Cerebellar nuclear complex (tissue), 1 donor: ENCODE measurements at places on chromosomes 16 and 17.

GRCh38 chr16:23673971-23674614 lies 4.6 kb upstream of the PLK1 start:
- DNase-seq: no peak

GRCh38 chr17:7858522-7858810 lies 663 bp downstream of the CYB5D1 start:
- DNase-seq: no peak

- no peak for DNase-seq
Observed at GRCh38 chr17:28057731-28058246, 15.3 kb downstream of the NLK start.

- DNase-seq: no peak
Observed at GRCh38 chr16:86432691-86433090, 77.6 kb upstream of the FOXF1 start.

GRCh38 chr17:2259769-2260536 lies 43.6 kb downstream of the SMG6 start:
- no peak for DNase-seq

DNA sequence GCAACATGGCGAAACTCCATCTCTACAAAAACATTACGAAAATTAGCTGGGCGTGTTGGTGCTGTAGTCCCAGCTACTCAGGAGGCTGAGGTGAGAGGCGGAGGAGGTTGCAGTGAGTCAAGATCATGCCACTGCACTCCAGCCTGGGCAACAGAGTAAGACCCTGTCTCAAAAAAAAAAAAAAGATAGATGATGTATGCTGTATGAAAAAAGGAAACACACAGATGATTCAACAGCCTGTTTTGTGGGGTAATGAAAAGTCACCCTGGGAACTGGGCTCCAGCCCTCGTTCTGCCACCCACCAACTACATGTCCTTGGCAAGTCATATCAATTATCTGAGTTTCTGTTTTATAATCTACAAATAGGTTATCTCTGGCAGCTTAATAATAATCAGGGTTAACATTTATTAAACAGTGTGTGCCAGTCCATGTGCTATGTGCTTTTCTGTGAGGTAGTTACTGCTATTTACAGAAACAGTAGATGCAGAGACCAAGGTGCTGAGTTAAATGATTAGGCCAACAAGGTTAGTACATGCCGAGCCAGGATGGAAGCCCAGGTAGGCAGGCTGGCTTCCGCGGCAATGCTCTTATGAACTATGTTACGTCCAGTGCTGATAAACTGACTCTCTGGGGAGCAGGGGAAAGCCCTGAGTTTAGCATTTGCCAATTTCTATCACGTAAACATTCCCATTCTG lies 1.1 kb downstream of the G6PC1 start:
- DNase-seq: no peak

GRCh38 chr16:66129196-66129595 lies 237.3 kb upstream of the CDH5 start:
- no peak for DNase-seq

DNA sequence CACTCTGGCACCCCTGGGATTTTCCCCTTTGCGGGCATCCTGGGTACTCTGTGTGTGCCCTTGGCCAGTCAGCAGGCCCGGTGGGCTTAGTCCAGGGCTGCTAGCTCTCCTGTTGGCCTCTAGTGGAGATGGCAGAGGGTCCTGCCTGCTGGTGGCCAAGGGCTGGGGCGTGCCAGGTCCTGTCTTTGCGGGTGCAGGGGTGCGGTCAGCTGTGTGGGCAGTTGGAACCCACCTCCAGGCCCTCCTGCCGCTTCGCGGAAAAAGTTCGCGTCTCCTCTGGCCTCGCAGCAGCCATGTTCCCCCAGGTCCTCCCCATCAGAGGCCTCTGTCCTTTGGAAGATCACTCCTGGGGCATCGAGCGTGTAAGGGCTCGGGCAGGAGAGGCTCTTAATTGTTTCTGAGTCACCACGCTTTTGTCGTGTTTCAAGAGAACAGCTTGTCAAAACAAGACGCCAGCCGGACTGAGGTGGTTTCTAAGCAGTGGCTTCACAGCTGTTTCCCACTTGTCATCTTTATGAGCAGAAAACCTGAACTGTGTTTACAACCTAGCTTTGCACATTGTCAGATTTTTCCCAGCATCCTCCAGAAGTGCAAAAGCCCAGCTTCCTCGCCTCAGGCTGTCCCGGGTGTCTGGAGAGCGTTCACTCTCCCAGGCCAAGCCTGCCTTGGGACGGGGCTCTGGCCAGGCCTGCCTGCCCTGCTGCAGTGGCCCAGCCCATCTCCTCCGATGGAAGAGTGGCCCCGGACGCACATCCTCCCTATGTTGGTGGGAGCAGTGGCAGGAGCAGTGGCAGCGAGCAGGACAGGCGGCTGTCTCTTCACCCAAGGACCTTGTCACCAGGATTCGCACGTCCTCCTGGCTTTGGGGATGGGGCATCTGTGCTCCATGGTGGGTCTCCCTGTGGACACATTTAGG lies 5.0 kb upstream of the DNASE1L2 start:
- DNase-seq: no peak

DNA sequence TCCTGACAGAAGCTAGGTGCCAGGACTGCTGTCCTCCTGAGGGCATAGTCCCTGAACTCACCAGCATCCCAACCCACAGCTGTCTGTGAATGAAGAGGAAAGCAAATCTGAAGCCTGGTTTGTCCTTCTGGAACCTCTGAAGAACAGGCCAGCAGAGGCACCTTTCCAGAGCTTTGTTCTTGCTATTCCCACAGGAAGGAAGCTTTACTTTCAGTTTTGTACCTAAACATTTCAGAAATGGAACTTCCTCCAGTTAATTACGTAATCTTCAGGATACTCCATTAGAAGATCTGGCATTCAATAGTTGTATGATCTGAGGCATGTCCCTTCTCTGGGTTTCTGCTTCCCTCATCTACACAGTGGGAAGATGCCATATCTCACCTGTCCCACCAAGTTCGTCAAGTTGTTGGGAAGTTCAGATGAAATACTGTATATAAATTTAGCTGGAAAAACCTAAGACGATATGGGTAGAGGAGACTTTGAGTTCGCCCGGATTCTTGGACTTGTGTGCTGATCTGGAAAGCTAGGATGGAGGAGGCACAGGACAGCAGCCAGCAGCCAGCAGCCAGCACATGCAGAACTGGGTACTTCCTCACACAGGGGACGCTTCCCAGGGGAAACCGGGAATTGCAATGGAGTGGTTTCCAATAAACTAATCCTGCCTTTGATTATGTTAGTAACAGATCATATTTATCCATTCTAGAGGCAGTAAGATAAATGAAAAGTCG lies 22.4 kb downstream of the NXPH3 start:
- no peak for DNase-seq

DNA sequence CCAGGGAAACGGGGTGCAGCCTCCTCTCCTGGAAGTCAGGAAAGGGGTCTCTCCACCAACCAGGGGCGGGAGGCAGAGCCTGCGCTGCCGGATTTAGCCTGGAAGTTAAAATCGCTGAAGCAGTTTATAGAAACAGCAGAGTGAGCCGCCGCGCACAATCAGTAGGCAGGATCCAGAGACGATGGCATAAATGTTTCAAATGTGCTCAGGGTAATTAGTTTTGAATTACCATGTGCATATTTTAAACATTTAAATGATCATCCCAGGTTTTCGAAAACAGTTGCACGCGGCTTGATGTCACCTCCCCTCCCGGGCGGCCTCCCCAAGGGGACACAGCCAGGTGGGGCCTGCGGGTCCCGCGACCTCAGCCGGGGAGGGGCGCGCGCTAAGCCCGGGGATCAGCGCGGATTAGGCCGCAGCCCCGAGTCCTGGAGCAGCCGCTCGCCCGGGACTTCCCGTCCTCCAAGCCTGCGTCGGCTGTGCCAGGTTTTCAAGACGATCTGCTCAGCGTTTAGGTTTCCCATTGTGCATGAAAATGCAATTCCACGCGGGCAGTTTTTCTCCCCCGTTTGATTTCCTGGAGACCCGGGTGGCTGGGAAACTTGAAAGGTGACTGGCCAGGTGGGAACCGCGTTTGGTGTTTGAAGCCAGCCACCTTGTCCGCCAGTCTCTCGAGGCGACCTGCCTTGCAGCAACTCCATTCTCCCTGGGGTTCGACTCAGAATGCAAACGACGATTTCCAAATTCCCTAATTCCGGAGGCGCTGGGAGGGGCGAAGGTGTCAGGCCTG lies 78.3 kb downstream of the RPA1 start:
- DNase-seq: no peak

DNA sequence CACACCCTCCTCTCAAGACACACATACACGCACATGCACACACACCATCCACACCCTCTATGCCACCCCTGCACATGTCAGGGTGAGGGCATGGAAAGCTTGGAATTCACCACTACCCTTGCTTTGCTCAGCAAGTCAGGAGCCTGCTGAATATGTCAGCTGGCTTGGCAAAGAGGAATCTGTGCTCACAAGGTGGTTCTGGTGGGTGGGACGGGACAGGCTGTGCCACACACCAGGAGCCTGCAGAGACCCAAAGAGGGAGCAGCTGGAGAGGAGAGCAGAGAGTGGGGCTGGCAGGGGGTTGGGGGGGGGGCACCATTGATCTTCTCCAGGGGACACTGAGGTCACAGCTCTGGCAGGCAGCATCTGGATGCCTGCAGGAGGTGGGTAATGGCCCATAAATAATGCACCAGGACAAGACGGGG lies 48.7 kb upstream of the NDRG4 start:
- no peak for DNase-seq

GRCh38 chr16:86572041-86572521 lies 5.5 kb downstream of the FOXC2 start:
- DNase-seq: no peak

DNA sequence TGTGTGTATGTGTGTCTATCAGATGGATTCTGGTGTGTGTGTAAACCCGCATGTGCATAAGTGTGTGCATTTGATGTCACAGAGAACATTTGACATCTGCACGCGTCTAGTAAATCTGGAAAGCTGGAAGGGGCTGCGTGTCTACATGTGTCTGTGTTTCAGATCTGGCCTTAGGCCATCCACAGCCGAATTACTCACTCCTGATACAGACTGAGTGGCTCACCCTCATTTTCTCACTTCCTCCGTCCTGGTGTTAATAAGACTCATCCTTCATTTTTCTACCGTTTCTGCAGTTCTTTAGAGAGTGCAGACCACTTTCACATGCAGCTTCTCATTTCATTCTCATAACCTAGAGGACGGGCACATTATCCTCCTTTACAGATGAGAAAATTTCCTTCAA lies 491.6 kb downstream of the CDH13 start:
- no peak for DNase-seq

GRCh38 chr16:84340325-84341040 lies 27.9 kb upstream of the ATP2C2 start:
- DNase-seq: no peak

- no peak for DNase-seq
Observed at GRCh38 chr16:57786632-57787518, 15.4 kb downstream of the KIFC3 start.

- no peak for DNase-seq
Observed at GRCh38 chr16:23979441-23979840, 143.7 kb downstream of the PRKCB start.

GRCh38 chr17:81250286-81251093 lies 11.4 kb downstream of the NDUFAF8 start:
- no peak for DNase-seq

DNA sequence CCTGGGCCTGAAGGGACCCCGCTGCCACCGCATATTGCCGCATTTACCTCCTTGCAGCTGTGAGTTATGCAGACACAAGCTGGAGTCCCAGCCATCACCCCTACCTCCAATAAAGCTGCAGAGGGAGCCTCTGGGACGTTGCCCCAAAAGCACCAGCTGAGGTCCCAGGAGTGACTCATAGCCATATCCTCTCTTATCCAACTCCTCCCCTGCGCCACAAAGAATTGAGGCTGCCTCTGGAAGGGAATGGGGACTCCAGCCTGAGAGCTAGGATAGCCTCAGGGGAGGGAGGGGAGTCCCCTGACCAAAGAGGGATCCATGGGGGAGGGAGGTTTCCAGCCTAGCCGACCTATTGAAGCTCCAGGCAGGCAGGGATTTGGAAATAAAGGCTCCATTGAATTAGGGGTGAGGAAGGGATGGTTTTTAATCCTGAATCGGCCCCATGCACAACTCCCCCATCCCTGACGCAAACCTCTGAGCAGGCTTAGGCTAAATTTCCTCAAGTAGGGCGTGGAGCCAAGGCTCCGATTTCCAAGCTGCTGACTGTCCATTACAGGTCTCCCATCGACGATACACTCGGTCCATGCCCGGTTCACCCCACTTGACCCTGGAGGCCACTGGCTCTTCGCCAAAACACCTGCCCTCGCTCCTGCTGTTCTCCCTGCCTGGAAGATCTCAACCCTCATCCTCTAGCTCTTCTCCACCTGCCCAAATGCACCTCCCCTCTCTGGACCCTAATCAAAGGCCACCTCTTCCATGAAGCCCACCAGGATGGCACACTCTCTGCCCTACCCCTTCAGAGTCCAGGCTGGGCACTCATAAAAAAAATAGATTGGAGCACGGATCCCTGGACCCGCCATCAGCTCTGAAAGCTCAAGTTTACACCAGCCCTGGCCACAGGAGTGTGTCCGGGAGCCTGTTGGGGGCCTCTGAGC lies 27.5 kb downstream of the PIMREG start:
- no peak for DNase-seq

DNA sequence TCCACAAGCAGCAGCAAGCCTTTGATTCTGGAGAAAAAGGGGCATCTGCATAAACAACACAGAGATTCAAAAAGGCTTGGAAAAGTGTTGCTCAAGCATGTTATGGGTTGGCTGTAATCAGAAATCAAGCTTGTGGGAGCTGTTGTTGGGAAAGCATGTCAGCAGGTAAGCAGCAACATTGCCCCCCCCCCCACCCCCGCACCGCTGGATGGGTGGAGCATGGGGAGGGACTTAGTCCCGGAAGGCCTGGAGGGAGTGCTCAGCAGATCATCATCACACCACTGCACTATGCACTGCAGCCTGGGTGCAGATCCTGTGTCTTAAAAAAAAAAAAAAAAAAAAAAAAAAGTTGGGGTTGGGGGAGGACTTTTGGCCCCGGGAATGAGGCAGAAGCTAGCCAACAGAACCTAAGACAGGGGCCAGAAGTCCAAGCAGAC lies 16.8 kb upstream of the AKAP1 start:
- DNase-seq: no peak

DNA sequence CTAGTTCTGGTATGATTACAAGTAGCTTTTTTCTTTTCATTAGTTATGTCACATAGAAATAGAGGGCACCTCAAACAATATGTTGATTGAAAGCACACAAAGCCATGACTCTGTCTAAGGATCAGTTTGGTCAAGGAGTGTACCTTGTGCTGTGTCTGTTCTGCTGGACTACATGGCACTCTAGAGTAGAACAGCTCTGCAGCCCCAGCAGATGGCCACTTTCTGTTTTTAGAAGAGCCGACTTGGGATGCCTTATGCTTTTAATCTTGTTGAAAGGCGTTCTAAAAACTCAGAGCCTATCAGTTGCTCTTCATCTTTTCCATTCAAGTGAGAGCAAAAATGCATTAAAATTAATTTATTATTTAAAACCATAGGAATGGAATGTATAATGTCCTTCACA lies 49.3 kb upstream of the CA10 start:
- DNase-seq: peak; percentile 56

GRCh38 chr16:17432901-17433576 lies 37.7 kb downstream of the XYLT1 start:
- no peak for DNase-seq
